Non-pigmented ciliary epithelial cell (primary cell): ENCODE measurements at places on chromosomes 5 and 9.

GRCh38 chr5:124742983-124743601 lies 3.3 kb downstream of the ZNF608 start:
- DNase-seq: no peak

DNA sequence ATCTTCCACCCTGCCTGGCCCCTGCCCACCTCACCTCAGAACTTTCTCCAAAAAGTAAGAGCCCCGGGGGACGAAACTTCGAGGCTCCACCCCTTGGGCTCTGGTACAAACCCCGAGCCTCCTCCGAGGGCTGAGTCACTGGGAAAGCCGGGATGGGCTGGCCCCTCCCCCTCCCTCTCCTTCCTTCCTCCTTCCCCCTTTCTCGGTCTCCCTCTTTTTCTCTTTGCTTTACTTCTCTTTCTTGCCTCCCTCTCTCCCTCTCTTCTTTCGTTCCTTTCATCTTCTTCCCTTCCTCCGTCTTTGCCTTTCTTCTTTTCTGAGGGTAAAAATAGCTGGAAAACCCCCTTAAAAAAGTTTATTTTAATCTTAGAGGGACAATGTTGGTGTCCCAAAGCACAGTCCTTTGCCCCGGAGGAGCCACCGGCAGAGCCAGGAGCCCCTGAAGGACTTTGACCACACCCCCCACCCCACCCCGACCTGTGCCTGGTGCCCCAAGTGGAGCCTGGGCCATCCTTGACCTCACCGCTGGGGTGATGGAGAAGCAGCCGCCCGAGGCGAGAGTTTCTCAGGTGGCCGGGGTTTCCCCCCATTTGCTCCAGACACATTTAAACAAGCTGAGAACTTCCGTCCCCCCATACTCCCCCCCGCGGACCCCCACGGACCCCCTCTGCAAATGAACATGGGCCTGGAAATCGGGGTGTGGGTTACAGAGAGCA lies 5.7 kb upstream of the NOTCH1 start:
- no peak for DNase-seq

DNA sequence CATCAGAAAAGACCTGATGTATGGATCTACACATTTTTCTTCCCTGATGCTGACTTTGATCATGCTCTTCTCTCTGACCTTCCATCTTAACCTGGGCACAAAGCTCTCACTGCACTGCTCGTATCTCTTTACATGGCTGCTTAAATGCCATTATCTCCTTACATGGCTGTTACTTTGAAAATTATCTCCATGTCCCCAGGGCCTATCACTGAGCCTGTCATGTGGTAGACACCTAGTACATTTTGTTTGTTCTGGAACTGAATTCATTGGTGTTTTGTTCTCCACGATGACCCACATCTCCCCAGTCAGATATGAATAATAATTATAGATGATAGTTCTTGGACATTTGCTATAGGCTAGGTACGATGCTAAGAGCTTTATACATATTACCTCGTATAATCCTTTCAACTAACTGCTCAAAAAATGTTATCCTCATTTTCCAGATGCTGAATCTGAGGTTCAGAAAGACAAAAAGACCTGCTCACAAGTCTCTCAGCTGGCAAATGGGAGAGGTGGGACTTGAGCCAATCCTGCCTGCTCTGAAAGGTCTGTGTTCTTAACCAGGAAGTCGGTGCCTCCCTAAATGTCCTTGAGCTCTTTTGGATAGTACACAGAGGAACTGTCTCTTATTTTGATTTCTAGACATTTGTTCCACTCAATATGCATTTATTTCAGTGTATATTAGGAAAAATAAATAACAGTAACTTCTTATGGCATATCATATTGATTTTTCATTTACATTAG lies 9.8 kb upstream of the CPEB4 start:
- no peak for DNase-seq

GRCh38 chr9:11933926-11934325 lies 759.3 kb upstream of the TYRP1 start:
- DNase-seq: peak; percentile 44

- no peak for DNase-seq
Measured at GRCh38 chr5:126338635-126339034, 84.6 kb upstream of the GRAMD2B start.

- DNase-seq: no peak
Measured at GRCh38 chr5:40240671-40241070, 439.0 kb upstream of the PTGER4 start.

- DNase-seq: no peak
Measured at GRCh38 chr9:8136477-8136876, 336.9 kb upstream of the DMAC1 start.

DNA sequence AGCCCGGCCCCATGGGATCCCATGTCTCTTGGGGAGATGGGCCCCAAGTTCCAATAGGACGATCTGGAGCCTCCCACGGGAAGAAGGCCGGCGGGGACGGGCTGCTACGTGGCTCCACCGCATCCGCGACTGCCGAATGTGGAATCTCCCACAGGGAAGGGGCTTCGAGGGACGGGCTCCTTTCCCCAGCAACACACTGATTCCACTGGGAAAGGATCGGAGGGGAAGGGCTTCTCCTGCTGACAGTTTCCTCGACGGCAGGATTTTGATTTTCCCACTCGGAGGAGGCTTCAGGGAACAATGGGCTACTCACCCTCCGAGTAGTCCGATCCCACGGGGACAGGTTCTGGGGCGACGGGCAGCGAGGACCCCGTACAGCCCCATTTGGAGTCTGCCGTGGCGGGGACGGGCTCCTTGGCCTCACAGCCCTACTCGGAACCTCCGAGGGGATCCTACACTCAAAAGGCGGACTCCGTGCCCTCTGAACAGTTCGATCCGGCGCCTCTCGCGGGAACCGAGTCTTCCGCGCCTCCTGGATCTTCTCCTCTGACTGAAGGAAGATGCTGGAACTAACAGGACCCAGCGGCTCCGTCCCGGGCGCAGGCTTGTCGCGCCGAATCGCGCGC lies 1.3 kb downstream of the PROB1 start:
- DNase-seq: no peak

DNA sequence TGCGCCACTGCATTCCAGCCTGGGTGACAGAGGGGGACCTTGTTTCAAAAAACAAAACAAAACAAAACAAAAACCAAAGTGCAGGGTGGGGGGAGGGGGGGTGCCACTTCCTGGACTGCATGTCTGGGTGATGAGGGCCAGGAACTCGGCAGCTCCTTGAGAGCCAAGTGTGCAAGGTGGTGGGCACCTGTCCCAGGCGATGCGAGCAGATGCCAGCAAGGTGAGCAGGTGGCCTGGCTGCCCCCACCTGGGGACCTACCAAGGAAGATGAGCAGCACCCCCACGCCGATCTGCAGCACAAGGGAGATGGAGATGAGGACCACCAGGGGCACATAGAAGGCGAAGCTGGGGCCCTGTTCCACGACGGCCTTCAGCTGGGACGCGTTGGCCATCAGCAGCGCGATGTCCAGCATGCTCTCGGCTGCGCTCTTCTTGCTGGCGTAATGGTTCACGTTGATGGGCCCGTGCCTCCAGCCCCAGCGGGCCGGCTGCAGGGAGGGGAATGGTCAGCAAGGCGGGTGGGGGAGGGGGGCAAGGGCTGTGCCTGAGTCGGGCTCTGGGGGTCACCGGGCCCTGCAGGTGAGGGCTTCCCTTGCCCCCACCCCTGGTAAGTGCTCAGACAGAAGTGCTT lies 7.8 kb downstream of the NINJ1 start:
- no peak for DNase-seq

- DNase-seq: no peak
Measured at GRCh38 chr5:132020568-132021339, 9.3 kb upstream of the ACSL6 start.

- no peak for DNase-seq
Measured at GRCh38 chr9:114905170-114905940, 25.0 kb downstream of the TNFSF8 start.

- no peak for DNase-seq
Measured at GRCh38 chr5:74382987-74383593, 257.4 kb downstream of the ENC1 start.

- no peak for DNase-seq
Measured at GRCh38 chr9:82706786-82707185, 356.2 kb downstream of the RASEF start.

- DNase-seq: no peak
Measured at GRCh38 chr5:39146831-39147540, 72.4 kb downstream of the FYB1 start.

- no peak for DNase-seq
Measured at GRCh38 chr5:35854248-35854647, 2.4 kb upstream of the IL7R start.

GRCh38 chr5:179765400-179765799 lies 28.4 kb upstream of the LTC4S start:
- DNase-seq: peak; percentile 69

DNA sequence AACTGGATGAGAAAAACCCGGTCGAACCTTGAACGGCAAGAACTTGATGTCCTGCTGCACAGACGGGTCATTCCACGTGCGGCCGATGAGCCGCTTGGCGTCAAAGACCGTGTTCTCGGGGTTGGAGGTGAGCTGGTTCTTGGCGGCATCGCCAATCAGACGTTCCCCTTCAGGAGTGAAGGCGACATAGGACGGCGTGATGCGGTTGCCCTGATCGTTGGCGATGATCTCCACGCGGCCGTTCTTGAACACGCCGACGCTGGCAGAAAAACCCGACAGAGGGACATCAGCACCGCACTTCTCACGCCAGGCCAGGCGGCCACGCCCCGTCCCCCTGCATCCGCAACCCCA lies 519 bp downstream of the HSPA5 start:
- no peak for DNase-seq

DNA sequence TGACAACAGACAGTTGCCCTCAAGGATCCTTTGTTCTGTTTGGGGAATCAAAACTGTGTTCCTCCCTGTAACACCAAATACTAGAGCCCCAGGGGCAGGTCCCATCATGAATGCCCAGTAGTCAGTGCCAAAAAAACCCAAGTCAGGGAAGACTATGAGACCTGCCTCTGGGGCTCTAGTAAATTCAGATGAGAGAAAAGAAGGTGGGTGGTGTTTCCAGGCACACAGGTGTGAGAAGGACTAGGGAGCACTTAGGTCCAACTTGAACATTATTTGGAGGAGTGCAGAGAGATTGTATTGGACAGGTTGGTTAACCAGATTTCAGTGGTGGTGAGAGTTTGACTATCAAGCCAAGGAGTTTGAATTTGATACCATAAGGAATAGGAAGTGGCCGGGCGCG lies 52.0 kb downstream of the SLC22A5 start:
- DNase-seq: no peak

DNA sequence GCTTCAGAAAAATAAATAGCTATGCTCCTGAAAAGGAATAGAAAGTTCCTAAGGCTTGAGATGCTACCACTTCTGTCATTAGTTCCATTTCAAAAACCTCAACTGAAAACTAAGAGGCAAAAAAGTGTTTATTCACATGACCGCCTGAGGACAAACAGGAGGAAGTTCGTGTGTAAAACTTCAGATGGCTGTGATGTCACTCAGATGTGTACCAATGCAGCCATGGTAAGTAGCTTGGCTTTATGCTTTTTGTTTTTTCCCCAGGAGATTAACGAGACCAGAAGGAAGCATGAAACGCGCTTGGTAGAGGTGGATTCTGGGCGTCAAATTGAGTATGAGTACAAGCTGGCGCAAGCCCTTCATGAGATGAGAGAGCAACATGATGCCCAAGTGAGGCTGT lies 33.0 kb downstream of the LMNB1 start:
- no peak for DNase-seq

DNA sequence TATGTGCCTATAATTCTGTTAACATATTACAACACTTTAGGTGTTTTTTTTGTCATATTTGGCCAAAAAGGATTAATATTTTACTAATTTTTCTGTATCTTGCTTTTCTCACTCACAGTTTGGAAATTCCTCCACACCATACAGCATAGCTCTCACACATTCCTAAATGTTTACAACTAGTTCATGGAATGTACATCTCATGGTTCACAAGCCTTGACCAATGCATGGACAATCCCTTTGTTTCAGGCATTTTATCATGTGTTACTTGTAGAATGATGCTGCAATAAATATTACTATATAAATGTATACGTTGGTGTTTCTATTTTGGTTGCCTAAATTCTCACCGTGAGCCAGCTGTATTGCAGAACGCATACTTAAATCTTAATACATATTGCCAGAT lies 80.5 kb upstream of the SPATA31C2 start:
- DNase-seq: no peak

GRCh38 chr5:135171336-135171735 lies 137.3 kb upstream of the PITX1 start:
- DNase-seq: no peak

- DNase-seq: no peak
Measured at GRCh38 chr5:25439025-25439424, 794.2 kb upstream of the CDH10 start.

DNA sequence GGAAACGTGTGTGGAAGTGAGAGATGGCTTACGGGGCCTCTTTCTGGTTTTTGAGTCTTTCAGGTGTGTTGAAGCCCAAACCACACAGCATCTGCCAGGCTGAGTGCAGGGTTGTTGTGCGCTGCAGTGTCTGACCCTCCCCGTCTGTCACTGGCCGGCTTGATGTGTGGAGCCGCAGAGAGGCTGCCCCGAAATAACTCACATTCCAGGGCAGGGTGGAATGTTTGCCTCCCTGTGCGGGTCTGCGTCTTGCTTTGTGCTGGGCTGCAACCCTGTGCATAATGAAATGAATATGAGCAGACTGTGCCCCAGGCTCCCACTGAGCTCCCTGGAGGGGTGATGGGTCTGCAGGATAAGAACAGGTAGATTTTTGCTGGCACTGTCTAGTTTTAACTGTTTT lies 9.9 kb upstream of the PLEKHG4B start:
- DNase-seq: peak; percentile 22

- no peak for DNase-seq
Measured at GRCh38 chr5:175694371-175695160, 36.7 kb downstream of the HRH2 start.

DNA sequence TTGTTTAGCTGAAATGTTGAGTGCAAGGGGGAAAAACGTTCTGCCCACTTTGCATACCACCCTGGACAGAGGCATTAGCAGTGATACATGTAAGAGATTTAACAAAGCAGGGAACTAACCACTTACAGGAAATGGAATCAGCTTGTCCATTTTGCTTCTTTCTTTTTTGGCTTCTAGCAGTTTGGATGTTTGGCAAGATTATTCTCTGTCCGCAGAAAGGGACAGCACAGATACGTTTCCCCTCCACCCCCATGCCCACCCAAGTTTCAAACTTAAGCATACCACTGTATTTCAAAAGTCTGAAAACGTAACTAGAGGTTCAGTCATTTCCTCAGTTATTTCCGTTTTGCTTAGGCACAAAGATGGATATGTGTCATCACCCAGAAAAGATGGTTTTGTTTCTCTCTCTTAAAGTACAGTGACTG lies 118.4 kb downstream of the GDNF start:
- DNase-seq: no peak

- DNase-seq: no peak
Measured at GRCh38 chr5:155303120-155303519, 289.6 kb downstream of the KIF4B start.
